Stimulated activated CD4-positive, alpha-beta T cell treated with anti-CD3 and anti-CD28 coated beads, Interleukin-4, amount 100 ng/mL, for 4 hours (primary cell): ENCODE measurements at places on chromosomes 7 and 10.

- DNase-seq, result no peak
These were observed 4.4 kb downstream of the NACAD start for GRCh38 chr7:45084336-45084735.

DNA sequence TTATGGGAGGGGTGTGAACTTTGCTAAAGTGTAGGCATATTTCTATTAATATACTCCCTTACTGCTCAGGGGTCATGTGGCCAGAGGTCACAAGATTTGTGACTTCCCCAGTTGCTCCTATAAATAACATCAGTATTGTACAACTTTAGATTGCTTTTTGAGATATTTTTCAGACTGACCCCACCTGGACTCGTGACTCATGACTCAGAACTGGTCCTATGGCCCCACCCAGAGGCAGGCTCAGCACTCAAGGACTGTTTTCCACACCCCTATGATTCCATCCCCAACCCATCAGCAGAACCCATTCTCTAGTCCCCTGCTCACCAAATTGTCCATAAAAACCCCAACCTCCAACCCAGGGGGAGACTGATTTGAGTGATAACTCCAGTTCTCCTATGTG is 2.7 kb upstream of the CUL2 start:
- no peak for DNase-seq

GRCh38 chr10:97572214-97572989 is at the start of gene ANKRD2:
Gene ANKRD2 (plus strand): TSS chr10:97572779. CDS start chr10:97572789, 10 bp downstream.
- peak; percentile 35 for DNase-seq

- no peak for DNase-seq
These were observed 68.5 kb upstream of the ZNF438 start for GRCh38 chr10:31100115-31100601.

DNA sequence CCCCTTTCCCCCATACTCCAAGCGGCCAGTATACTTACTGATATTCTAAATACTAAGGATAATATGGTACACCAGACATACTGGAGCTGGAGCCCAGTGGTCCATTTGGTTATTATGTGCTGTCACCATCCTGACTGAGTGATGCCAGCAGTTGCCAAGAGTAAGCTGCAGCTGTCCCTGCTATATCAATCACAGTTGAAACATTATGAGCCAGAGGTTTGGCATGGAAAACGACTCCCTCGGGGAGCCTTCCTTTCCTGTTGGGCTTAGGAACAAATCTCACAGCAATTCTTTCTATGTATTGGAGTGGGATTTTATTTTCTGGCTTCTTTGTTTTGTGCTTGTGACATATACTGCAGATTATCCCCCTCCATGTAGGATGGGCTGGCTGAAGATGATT is 32.6 kb downstream of the STRIP2 start:
- no peak for DNase-seq

DNA sequence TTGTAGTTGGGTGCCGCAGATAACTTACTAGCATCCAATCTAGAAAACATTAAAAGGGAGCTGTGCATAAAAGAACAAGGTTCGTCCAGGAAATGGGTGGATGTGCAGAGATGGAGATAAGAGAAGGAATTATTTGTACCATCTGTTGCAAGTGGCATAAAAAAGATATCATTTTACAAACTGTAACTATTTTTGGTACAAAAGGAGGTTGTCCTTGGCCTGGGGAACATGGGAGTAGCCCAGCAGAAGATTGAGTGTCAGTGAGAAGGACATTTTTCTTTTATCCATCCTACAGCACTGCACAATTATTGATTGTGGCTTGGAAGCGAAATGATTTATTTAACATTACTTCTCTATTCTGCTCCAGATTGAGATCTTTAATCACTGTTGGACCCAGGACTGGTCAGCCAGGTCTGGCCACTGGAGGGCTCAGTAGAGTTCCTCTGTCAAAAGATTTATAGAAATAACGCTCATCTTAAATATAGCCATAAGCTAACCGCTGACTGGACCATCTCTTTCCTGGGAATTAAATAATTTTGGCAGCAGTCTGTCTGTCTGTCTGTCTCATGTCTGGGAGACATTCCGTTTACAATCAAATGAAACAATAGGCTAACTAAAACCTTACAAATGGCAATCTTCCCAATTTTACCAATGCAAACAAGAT is 254.1 kb downstream of the KIAA1217 start:
- no peak for DNase-seq

DNA sequence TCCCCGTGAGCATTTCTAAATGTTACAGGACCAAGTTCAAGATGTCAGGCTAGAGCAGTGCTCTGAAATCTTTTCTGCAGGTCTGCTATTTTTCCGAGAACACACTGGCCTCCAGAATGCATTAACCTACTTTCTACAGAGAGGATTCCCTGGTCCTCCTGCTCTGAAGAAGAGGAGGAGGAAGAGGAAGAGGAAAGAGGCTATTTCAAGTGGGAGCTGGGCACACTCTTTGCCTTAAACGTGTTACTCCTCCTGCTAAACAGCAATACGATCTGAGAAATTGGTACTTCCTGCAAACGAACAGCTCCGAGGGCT is 157.4 kb downstream of the FRMD4A start:
- no peak for DNase-seq

- no peak for DNase-seq
These were observed 724.7 kb upstream of the AUTS2 start for GRCh38 chr7:68873616-68874015.

- DNase-seq, result no peak
These were observed 578.2 kb downstream of the PARD3 start for GRCh38 chr10:34236931-34237330.

GRCh38 chr10:112379635-112380296 is 5.8 kb downstream of the ACSL5 start:
- no peak for DNase-seq

DNA sequence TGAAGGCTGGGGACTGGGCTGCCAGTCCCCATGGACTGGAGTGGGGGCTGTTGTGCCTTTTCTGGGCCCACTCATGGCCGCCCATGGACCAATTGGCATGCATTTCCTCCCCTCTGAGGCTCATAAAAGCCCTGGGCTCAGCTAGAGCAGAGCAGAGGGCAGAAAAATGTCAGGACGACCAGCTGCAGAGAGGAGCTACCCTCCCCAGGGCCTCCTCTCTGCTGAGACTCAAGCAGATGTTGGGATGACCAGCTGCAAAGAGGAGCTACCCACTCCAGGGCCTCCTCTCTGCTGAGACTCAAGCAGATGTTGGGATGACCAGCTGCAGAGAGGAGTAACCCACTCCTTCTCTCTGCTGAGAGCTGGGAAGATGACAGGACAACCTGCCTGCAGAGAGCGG is 20.3 kb upstream of the NUB1 start:
- DNase-seq, result no peak

DNA sequence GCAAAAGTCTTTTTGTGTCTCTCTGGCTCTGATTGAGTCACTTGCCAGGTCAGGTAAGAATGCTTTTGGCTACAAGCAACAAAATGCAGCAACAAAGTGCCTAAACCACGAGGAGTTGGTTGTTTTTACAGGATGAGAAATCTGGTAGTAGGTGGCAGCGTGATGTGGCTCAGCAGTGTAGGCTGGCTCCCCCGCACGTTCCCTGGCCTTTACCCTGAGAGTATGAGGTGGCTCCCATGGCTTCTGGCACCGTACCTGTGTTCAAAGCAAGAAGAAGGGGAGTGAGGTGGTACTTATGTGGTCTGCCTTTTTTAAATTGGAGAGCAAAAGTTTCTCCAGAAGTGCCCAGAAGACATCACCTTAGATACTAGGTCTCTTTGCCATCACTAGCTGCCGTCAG is 11.7 kb downstream of the PRKRIP1 start:
- DNase-seq, result no peak

GRCh38 chr7:106036004-106036403 is 72.9 kb downstream of the CDHR3 start:
- no peak for DNase-seq

- no peak for DNase-seq
These were observed 3.5 kb upstream of the CCDC126 start for GRCh38 chr7:23593706-23594105.

- no peak for DNase-seq
These were observed 285.1 kb upstream of the PFKP start for GRCh38 chr10:2782265-2782664.

DNA sequence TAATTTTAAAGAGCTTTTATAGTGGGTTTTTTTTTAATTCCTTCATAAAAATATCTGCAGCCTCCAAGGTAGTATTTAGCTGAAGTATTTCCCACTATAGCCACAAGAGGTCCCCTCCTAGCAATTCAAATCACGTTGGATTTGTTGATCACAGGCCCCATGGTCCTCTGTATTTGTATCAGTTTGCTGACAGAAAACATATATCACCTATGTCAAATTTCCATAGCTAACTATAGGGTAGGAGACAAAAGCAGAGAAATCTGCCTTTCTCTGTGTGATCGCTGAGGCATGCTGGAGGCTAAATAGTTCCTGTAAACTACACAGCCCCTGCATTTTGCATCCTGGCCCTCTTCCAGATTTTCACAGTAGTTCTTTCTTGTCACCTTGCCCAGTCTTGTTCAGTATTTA is 1.7 kb upstream of the CTNNA3 start:
- DNase-seq, result no peak

DNA sequence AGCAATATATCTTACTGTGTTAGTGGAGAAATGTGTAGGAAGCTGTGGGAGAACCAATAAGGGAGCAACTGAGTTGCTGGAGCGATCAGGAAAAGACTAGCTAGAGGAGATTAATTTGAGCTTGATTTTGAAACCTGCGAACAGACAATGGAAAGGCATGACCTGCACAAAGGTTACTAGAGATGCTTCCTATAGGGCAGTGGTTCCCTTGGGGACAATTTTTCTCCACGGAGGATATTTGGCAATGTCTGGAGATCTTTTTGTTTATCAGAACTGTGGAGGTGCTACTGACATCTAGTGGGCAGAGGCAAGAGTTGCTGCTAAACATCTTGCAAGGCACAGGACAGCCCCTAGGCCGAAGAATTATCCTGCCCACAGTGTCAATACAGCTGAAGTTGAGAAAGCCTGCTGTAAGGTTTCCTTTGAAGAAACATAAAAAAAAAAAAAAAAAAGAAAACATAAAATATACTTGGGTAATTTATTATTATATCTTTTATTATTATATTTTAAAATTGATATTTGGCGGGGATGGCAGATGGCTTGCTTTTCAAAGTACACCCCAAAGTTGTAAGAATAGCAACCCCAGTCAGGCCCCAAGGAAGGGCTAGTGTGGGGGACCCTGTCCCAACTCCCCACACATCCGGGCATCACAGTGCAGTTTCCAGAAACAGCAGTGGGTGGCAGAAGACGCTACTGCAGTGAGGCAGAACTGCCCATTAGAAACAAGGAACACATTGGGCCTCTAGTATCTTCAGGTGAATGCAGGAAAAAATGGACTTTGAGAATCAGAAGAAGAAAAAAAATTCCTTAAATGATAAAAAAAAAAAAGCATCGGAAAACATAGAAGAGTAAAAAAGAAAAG is 481.6 kb downstream of the SH2D4B start:
- no peak for DNase-seq

GRCh38 chr7:36949711-36950600 is 225.7 kb upstream of the AOAH start:
- DNase-seq, result no peak

GRCh38 chr7:29281782-29282541 is 87.4 kb downstream of the CHN2 start:
- no peak for DNase-seq

DNA sequence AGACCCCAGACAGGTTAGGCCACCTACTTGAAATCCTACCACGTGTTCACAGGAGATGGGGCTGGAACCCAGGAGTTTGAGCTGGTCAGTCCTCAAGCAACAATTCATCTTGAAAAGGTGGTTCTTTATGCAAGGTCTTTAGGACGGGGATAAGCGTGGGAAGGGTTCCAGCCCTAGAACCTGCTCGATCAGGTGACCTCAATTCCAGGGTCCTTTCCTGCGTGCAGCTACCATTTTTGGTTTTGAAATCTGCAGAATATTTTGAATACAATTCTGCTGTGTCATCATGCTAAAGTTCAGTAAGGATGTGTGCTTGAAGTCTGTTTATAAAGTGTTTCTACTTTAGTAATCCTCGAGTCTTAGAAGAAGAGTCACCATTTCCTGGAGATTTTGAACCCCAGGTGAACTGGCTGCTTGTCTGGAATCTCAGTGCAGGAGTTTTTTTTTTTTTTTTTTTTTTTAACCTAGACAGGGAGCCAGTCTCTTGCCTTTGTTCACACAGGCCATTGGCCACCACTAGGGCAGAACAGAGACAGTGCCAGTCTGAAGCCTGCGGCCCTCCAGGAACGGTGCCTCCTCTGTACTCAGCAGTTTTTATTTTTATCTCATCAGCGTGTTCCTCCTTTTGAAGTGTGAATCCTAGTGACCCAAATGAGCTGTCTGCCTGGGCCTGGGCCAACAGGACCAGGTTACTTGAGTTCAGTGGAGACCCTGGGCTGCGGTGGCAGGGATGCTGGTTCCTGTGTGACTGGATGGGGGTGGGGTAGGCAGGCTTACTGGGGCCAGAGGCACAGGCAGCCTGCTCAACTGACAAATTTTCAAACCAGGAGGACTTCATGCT is 54.6 kb downstream of the EEPD1 start:
- DNase-seq, result no peak

DNA sequence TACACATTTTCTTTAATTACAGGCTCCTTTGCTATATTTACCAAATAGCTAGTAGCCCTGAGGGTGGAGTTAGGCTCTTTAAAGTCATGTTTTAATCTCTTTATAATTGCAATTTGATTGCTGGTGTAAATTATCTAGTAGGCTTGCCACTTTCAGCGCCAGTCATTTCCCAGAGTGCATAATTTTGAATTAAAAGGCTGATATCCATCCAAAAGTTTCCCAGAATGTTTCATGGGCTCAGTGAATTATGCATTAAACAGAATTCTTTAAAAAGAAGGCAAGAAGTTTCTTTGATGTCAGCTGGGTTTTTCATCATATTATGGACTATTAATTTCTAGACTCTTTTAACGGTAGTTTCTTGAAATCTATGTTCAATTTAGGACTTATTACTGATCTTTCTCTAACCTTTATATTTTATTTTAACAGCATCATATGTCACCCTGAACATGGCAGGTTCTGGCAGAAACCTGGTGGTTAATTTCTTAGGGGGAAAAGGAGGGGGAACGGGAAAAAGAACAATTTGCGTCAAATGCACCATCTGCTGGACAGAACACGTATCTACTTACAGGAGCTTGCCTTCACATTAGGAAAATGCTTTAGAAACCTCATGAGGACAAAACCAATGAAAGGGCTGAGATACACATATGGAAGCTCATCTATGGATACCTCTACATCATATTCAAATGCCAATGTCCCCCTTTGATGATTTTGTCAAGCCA is 171.1 kb downstream of the GRM3 start:
- no peak for DNase-seq

GRCh38 chr7:48067475-48067874 is 21.6 kb upstream of the UPP1 start:
- no peak for DNase-seq

GRCh38 chr7:122485856-122486255 is 181.3 kb upstream of the FEZF1 start:
- no peak for DNase-seq

- DNase-seq, result no peak
These were observed 81.0 kb upstream of the PFKP start for GRCh38 chr10:2986391-2986801.

GRCh38 chr7:42452356-42452755 is 215.3 kb upstream of the GLI3 start:
- no peak for DNase-seq

DNA sequence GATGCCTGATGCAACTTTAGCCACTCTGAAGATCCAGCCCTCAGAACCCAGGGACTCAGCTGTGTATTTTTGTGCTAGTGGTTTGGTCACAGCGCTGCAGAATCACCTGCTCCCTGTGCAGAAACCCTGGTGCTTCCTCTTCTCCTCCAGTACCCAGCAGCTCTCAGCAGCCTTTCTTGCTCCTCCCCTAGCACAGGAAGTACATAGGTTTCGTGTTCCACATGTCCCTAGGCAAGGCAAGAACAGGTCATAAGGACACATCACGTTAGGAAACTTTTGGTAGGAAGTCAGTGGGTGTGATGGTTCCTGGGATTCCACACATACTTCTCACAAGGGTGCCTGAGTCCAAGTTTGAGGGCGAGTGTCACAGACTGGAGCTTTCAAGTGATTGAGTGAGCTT is 167.9 kb upstream of the PRSS1 start:
- peak; percentile 12 for DNase-seq
